ENCODE measurements at places on chromosomes 2 and 18.

- no peak for DNase-seq
Measured at GRCh38 chr2:108858894-108859293, 72.3 kb downstream of the CCDC138 start.

DNA sequence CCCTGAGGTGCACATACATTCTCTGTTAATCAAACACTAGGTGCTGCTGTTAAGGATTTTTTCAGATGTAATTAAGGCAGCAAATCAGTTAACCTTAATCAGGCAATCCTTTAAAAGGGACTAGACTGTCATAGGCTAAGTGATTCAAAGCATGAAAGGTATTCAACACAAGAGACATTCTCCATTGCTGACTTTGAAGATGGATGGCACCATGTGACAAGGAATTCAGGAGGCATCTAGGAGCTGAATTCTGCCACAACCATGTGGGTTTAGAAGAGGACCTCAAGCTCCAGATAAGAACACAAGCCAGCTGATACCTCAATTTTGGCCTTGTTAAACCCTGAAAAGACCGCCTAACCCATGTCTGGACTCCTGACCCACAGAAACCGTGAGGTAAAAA, 84.0 kb downstream of the SMAD2 start:
- DNase-seq = no peak

GRCh38 chr2:153098073-153098472, 379.7 kb downstream of the ARL6IP6 start:
- DNase-seq = no peak

GRCh38 chr2:239608260-239608659, 207.4 kb upstream of the HDAC4 start:
- no peak for DNase-seq

DNA sequence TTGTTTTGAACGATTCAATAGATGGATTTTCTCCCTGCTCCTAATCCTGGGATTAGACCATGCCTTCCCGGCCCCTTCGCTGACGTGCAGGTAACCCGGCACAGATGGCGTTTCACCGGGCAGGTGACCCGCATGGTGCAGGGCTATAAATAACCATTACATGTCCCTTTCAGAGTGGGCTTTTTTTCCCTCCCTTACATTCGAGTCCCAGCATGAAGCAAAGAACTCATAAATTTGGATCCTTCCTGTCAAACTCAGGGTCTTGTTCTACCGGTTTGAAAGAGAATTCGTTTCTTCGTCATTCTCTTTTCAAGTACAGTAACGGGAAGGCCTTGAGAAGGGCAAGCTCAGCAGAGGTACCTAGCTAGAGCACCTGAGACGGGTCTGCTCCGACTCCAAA, 46.1 kb downstream of the EDAR start:
- no peak for DNase-seq

- DNase-seq = no peak
Measured at GRCh38 chr18:57802213-57803102, 657 bp downstream of the ATP8B1 start.

- no peak for DNase-seq
Measured at GRCh38 chr2:27991146-27991545, 100.6 kb downstream of the BABAM2 start.

Data from psoas muscle (tissue), 8 donors.